ENCODE measurements at places on chromosomes 6 and 20.

DNA sequence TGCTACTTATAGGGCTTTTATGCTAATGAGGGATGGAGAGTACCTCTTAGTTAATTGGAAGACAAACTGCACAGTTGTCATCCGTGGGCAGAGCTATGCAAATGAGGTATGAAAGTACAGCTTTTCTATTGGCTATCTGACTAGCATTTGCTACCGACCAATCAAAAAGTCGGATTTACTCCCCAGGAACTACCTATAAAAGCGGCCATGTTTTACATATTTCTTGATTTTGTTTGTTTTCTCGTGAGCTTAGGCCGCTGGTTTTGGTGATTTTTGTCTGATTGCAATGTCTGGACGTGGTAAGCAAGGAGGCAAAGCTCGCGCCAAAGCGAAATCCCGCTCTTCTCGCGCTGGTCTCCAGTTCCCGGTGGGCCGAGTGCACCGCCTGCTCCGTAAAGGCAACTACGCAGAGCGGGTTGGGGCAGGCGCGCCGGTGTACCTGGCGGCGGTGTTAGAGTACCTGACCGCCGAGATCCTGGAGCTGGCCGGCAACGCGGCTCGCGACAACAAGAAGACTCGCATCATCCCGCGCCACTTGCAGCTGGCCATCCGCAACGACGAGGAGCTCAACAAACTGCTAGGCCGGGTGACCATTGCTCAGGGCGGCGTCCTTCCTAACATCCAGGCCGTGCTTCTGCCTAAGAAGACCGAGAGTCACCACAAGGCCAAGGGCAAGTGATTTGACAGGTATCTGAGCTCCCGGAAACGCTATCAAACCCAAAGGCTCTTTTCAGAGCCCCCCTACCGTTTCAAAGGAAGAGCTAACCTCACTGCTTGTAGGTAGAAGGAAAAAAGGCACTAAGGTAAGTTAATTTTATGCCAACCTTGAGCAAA lies 36.9 kb downstream of the HFE start:
- peak; percentile 96 for DNase-seq

GRCh38 chr20:31869942-31870725 lies at the start of the genes DUSP15 and TTLL9:
Gene DUSP15 (minus strand): TSS chr20:31870527. CDS start chr20:31870337, 190 bp downstream.
Gene TTLL9 (plus strand): TSS chr20:31870634. CDS start chr20:31871127, 493 bp downstream.
- no peak for DNase-seq

- DNase-seq: peak; percentile 5
These were observed 695.2 kb downstream of the PHF3 start for GRCh38 chr6:64330694-64331307.

DNA sequence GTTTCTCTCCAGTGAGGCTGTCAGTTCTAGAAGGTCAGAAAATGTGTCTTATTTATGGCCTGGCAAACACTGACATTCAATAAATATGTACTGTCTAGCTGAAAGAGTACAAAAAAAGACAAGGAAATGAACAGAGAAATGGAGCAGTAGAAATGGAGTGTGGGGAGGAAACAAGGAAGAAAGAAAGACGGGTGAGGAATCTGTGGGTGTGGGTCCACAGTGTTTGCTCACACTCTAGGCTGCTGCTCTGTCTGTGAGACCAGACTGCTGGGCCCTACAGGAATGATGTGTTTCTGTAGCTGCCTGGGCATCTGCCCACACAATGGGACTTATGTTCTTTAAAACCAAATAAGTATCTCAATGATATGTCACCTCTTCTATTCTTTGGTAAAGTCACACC lies 114.2 kb downstream of the MOXD1 start:
- DNase-seq: no peak

- DNase-seq: no peak
These were observed 405 bp downstream of the RALGAPA2 start for GRCh38 chr20:20712004-20712473.
